ENCODE measurements at places on chromosomes 5 and 9. TPM values are rescaled to one million over a fixed set of nuclear protein-coding genes. Genes with fewer than 3 reads are reported as not detected.

The ZNG1A gene
- 56.6 TPM for total RNA-seq

The GNE gene
- 19.3 TPM for total RNA-seq

The FCN1 gene
- not detected for total RNA-seq

The AMBP gene
- not detected for total RNA-seq

The NEUROG1 gene
- not detected for total RNA-seq

The IGFBPL1 gene
- not detected for total RNA-seq

The SMIM33 gene
- total RNA-seq: 0.90 TPM

The TRIM32 gene
- total RNA-seq: 14.8 TPM

The BHMT2 gene
- total RNA-seq: not detected

The TMC1 gene
- total RNA-seq: 0.41 TPM

The OTULINL gene
- total RNA-seq: 15.8 TPM

The ALDOB gene
- not detected for total RNA-seq

The PLAC8L1 gene
- total RNA-seq: 0.45 TPM

The SLC36A2 gene
- not detected for total RNA-seq

The ROR2 gene
- total RNA-seq: 0.08 TPM

The PHYHD1 gene
- not detected for total RNA-seq

The ADAMTSL1 gene
- not detected for total RNA-seq

The ARL10 gene
- total RNA-seq: 8.7 TPM

The SMIM3 gene
- total RNA-seq: 20.2 TPM

The PCDHA1 gene
- not detected for total RNA-seq

The BDP1 gene
- total RNA-seq: 27.1 TPM

The FAM219A gene
- 12.9 TPM for total RNA-seq

The RANBP17 gene
- total RNA-seq: not detected

The CKMT2 gene
- total RNA-seq: not detected

The KCNV2 gene
- not detected for total RNA-seq

The PCDHB8 gene
- total RNA-seq: not detected

The ADGRD2 gene
- not detected for total RNA-seq

The SURF6 gene
- 17.4 TPM for total RNA-seq

The PTPN3 gene
- total RNA-seq: 0.82 TPM
